ENCODE measurements at places on chromosomes 12 and 14.
A peak's percentile ranks its signal among the peaks of the same experiment; 100 is the strongest.

DNA sequence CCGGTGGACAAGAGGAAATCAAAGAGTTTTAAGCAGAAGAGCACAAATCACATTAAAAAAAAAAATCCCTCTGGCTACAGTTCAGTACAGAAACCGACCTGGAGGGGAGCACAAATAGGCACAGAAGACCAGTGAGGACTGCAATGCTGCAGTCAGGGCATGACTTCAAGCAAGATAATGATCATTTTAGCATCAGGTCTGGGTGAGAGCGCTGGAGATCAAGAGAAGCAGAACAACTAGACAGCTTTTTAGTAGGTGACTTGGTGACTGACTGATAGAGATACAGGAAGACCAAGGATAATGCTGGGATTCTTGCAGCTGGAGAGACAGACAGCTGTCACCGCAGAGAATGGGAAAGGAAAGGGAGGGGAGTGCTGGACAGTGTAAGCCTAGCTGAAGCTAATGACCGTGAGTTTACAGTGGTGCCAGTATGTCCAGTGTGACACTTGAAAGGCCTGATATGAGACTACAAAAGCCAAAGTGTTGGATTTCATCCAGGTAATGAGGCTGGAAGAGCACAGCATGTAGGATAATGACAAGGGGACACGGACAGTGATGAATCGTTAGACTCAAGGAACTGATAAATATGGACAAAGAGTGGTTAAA is 5.6 kb downstream of the NFYB start:
- DNase-seq = no peak

DNA sequence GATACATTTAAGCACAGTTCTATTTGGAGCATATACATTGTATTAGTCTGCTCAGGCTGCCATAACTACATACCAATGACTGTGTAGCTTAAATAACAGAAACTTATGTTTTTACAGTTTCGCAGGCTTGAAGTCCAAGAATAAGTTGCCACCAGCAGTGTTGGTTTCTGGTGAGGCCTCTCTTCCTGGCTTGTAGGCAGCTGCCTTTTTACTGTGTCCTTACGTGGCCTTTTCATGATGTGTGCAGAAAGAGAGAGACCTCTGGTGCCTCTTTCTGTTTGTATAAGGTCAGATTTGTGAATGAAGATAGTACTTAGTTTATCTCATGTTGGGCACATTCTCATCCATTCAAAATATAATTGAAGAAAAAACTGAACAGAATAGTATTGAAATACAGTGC is 636.6 kb downstream of the FLRT2 start:
- DNase-seq = no peak

DNA sequence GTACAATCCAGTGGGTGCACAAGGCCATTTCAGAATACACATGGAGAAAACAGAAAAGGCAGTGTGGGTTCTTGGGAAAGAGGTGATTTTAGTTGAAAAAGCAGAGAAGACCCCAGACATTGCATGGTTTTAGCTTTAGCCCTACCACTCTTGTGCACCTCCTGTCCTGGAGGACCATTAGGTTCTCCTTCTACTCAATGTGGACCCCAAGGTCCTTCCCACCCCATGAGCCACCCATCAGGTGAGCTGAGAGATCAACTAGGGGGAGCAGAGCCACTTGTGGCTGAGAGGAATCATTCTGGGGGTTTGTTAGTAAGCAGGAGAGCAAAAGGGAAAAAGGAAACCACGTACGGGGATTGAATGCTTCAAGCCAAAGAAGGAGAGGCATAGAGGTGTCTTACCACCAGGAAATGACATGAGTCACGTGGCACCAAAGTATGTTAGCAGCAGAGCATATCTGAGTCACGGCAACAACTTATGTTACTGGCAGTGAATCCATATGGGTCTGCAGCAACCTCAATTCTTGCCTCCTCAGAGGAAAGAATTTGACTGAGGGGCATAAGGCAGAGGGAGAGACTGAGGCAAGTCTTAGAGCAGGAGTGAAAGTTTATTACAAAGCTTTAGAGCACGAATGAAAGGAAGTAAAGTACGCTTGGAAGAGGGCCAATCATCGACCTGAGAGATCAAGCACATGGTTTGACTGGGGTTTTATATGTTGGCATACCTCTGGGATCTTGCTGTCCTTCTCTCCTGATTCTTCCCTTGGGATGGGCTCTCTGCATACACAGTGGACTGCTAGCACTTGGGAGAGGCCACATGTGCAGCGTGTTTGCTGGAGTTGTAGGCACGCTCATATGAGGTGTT is 73.9 kb downstream of the HSD17B6 start:
- peak; percentile 82 for DNase-seq

DNA sequence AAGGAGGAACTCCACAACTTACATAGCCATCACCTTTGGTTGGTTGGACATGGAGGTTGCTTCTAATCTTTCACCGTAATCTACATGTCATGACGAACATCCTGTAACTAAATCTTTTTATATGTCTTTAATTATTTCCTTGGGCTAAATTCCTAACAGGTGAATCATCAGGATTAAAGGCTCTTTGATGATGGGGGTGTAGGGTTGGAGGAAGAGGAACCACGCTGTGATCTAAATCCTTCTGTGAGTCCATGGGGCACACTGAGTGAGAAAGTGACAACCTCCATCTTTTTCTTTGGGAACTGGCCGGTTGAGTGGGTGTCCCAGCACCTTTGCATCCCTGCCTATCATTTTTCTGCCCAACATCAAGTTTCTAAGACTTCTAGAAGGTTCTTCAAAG is 31.1 kb upstream of the MAP1LC3B2 start:
- DNase-seq = peak; percentile 93

DNA sequence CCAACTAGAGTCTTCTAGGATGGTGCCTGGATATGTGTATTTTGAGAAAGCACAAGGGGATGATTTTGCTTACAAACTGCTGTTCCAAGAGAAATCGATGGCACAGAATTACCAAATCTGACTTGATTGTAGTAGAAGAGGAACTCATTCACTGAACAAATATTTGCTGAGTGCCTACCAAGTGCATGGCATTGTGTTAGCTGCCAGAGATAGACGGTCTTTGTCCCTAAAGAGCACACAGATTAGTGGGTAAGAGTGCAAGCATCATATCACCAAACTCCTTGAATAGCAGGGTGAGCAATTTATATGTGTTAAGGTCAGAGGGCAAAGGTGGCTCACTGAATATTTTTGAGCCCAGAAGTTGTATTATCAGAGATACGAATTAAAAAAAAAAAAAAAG is 3.5 kb upstream of the FOXN3 start:
- no peak for DNase-seq
